Thoracic aorta endothelial cell (primary cell): ENCODE measurements at places on chromosomes 12 and 14. TPM values are rescaled to one million over a fixed set of nuclear protein-coding genes. Genes with fewer than 3 reads are reported as not detected.

CMAS gene
- total RNA-seq, result 35.3 and 42.3 TPM in 2 replicates

NRL gene
- 0.40 and 0.57 TPM in 2 replicates for total RNA-seq

CRACR2A gene
- total RNA-seq, result 17.2 and 20.1 TPM in 2 replicates

M6PR gene
- 117 and 127 TPM in 2 replicates for total RNA-seq

PLEK2 gene
- total RNA-seq, result 10.1 and 11.1 TPM in 2 replicates

CLBA1 gene
- total RNA-seq, result 5.1 and 5.2 TPM in 2 replicates

LRP6 gene
- total RNA-seq, result 41.8 and 49.1 TPM in 2 replicates

OVCH1 gene
- under 0.01 TPM in 2 replicates for total RNA-seq

MGP gene
- total RNA-seq, result 76.1 and 104 TPM in 2 replicates

MYO1H gene
- not detected in 2 replicates for total RNA-seq

SERPINA3 gene
- total RNA-seq, result 0.40 TPM in 1 of 2 replicates, not detected in the other

AKAP5 gene
- total RNA-seq, result 0.50 and 0.53 TPM in 2 replicates

ALKBH1 gene
- 12.0 and 13.5 TPM in 2 replicates for total RNA-seq

CD69 gene
- 0.29 and 0.53 TPM in 2 replicates for total RNA-seq

GYS2 gene
- not detected in 2 replicates for total RNA-seq

AKAP3 gene
- total RNA-seq, result 0.72 and 0.80 TPM in 2 replicates

RASAL1 gene
- total RNA-seq, result not detected in 2 replicates

NXPH4 gene
- 0.13 and 0.14 TPM in 2 replicates for total RNA-seq

TRIM9 gene
- total RNA-seq, result under 0.01 and 0.43 TPM in 2 replicates
